Peyer's patch (tissue), 4 donors: ENCODE measurements at places on chromosomes 7 and 10.

- DNase-seq: no peak
Measured at GRCh38 chr10:9140373-9140772, 1085.9 kb downstream of the GATA3 start.

DNA sequence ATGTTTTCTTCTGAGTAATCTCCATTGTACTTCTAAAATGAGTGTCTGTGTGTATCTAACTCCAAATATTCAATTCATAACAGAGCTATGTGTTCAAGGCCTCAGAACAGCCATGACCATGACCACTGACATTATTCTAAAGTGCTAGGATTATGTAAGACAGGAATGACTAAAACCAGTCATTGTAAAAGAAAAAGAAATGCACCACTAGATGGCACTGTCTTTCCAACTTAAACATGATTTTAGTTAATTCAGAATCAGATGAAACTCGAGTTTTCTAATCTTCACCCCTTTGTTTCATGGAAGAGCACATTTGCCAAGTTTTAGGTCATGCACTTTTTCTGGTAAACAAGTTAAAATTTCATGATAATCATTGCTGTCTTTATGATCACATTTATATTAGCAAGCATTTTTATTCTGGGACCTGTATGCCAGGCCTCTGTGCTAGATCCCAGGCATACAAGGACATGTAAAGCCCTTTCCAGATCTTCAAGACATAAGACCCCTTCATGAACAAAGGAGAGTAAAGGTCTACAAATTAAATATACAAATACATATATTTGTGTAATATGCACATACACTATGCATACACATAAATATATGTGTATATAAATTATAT, 26.1 kb upstream of the RSU1 start:
- no peak for DNase-seq

DNA sequence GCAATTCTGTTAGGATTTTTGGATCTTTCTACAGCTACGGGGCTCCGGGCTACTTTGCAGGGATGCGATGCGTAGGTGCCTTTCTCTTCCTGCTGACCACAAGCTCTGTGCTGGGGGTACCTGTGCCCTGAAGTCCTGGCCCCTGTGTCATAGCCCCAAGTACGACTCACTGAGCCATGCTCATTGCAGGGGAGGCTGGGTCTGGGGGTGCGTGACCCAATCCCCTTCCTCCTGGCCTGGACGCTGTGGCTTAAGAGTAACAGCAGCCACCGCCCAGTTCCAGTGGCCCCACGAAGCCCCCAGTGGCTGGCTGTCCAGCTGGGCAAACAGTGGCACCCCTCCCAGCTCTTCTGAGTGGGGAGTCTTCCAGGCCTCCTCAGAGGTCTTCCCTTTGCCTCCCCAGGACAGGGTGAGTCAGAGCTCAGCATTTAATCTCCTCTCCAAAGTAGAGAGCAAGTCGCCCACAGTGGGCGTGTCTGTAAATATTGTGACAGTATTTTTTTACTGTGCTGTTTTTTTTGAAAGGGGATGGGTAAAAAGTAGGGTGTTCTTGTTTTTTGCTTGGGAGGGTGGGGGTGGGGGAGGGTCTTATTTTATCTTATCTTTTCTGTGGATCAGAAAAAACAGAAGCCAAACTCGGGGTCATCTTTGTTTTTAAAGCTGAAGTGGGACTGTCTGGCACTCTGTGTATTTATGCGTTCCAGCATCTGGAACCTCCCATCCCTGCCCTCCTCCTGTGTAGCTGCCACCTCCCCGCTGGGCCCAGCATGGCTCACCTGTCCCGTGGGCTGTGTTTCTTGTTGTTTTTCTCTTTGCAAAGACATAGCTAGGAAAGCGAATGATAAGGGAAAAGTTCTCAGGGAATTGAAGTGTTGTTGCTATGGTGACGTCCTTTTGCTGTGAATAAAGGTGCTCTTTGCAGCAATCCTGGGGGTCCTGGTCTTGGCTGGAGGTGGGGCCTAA, 8.2 kb downstream of the LFNG start:
- no peak for DNase-seq

DNA sequence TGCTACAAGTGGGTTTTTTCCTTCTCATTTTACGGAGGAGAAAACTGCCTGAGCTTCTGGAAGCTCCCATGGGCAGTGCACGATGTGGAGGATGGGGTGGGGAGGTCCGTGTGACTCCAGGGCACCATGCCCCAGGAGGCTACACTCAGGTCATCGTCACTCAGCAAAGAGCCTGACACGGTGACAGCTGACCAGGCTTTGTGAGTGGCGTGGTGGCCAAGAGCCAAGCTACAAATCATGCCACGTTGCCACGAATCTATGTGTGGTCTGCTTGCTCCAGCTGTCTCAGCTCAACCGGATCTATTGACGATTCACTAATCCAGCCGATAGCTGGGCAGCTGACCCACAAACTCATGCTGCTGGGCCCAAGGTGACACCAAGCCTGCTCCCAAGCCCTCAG, 27.6 kb upstream of the C10orf71 start:
- no peak for DNase-seq

GRCh38 chr7:131383417-131384285, 56.0 kb downstream of the MKLN1 start:
- DNase-seq: no peak

- no peak for DNase-seq
Measured at GRCh38 chr10:45456822-45457221, 82.8 kb downstream of the ALOX5 start.

- no peak for DNase-seq
Measured at GRCh38 chr7:155702616-155703015, 58.2 kb downstream of the RBM33 start.

GRCh38 chr10:128869101-128869749, 597.8 kb upstream of the MGMT start:
- no peak for DNase-seq

DNA sequence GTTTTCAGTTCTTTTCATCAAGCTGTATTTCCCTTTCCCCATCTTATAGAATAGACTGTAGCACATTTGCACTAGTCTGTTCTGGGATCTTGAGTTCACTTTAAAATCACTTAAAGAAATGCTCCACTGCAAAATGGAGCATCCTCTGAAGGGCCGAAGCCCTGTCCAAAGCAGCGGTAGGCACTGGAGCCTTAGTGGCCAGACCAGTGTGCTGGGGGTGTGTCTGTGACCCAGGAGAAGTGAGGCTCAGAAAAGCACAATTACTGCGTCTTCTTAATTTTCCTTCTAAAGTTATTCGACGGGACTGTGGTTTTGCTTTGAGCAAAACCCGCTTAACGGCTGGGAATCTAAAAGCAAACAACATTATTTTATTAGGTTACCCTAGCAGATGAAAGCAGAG, 205.7 kb downstream of the SLC25A13 start:
- DNase-seq: no peak

GRCh38 chr7:104252409-104253134, 44.8 kb upstream of the ORC5 start:
- no peak for DNase-seq

DNA sequence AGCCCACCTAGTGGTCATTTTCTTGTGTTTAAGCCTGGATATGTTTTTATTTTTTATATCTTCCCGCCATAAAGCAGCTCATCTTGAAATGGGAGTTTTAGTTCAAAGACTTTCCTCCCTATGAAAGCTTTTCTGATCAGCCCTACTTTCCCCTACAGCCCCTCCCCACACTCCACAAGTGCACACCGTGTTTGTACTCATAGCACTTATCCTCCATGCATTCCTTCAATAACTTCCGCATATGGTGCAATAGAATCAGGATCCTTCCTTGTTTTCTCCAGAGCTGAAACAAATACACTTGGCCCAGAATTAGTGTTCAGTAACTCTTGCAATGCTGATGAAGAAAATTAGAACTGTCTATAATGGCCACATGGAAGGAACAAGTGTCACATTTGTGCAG, 235.9 kb downstream of the KCNMA1 start:
- no peak for DNase-seq

DNA sequence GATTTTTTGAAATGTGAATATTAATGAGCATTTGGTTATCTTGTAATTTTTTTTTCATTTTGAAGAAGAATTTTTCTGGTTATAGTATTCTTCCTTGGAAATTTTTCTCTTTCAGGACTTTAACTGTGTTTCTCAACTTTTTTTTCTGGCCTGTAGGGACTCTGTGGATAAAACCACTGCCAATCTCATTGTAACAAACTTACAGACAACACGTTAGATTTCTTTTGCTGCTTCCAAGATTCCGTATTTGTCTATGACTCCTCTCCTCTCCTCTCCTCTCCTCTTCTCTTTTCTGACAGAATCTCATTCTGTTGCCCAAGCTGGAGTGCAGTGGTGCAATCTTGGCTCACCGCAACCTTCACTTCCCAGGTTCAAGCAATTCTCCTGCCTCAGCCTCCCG, 19.4 kb upstream of the ZNF92 start:
- no peak for DNase-seq

DNA sequence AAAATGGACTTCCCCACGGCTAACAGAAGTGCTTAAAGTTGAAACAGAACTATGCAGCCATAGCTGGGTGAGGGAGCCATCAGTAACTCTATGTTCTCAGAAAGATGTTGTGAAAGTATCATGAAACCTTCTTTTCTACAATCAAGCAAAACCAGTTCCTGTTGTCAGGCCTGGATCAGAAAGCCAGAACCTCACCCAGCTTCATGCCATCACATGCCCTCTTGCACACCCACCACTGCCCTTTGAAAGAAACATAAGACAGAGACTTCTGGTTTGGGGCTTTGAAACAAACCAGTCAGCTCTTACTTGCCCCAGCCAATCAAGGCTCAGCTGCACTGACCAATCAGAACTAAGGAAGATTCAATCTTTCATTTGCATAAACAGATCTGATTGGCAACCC, 230.8 kb upstream of the FERD3L start:
- no peak for DNase-seq

GRCh38 chr7:30589111-30589510, 5.6 kb upstream of the GARS1 start:
- DNase-seq: no peak

- DNase-seq: no peak
Measured at GRCh38 chr10:122244001-122244975, 26.8 kb upstream of the BTBD16 start.

- DNase-seq: no peak
Measured at GRCh38 chr10:111648046-111648445, 535.5 kb downstream of the GPAM start.
